ENCODE measurements at places on chromosomes 1 and 21.

DNA sequence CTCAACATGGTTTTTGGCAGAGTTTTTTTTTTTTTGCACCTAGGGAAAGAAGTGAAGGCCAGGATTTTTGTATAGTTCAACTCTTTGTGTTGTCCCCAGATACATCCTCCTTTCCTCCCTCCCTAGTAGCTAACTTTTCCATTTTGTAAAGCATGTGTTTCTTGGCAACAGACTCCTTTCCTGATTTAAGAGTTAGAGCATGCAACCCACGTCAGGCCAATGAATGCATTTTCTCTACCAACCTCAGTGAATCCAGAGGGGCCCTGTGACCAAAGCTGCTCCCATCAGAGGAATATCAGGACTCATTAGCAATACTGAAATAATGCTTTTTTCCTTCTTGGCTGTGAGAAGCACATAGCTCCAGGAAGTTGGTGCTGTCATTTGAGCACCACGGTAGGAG lies 287.2 kb downstream of the LMO4 start:
- DNase-seq = no peak

GRCh38 chr1:159964144-159964543 lies 10.1 kb upstream of the SLAMF9 start:
- DNase-seq = no peak

DNA sequence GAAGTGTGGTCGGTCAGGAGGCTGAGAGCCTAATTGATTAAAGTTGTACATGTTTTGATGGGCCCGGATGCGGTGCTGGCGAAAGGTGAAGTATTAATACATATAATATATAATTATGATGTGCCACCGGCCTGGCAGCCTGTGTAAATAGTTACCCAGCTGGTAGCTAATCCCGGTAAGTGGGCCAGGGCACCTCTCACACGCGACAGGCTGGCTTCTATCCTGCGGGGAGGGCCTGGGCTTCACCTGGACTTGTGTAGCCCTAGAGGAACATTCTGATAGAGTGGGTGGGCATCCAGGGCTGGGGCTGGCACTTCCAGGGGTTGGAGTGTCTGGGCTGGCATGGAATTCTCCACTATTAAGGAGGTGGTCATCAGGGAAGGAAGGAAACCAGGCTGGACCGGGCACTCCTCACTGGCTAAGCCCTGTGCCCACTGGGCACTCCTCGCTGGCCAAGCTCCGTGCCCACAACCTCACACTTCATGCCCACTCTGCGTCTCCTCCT lies 48.3 kb downstream of the IGSF21 start:
- no peak for DNase-seq

GRCh38 chr1:19009126-19009881 lies 52.8 kb upstream of the IFFO2 start:
- DNase-seq = no peak

DNA sequence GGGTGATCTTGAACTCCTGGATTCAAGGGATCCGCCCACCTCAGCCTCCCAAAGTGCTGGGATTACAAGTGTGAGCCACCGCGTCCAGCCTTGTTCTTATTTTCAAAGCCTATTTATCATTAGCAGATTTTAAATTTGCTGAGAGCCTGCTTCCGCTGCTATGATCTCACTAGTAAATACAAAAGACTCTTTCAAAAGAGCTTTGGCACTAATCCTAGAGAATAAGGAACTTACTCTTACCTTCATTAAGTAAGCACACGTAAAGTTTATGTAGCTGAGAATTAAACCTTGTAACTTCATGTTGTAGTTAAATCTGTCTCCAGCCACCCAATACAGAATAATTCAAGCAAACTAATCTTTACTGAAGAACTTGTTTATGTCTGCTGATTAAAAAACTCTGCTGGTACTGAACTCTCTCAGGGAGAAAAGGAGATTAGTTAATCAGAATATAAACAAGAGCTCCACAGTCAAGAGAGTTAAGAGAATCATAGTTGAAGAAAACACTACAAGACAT lies 72.3 kb downstream of the RUSC1 start:
- peak; percentile 20 for DNase-seq

DNA sequence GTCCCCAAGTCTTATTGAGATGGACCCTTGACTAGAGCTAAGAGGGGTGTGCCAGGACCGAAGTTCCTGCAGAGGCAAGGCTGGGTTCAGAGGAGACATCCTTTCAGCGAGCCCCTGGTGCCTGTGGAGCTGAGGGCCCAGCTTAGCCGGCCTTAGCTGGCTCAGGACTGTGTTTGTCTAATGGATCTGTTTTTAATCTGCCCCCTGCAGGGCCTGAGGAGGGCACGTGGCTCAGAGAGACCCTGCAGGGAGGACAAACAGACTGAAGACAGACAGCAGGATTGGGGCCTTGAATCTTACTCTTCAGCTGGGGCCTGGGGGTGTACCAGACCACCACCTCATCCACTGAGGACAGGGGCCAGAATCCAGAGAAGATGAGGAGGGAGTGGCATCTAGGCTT lies 1.6 kb downstream of the CRABP2 start:
- DNase-seq = no peak

DNA sequence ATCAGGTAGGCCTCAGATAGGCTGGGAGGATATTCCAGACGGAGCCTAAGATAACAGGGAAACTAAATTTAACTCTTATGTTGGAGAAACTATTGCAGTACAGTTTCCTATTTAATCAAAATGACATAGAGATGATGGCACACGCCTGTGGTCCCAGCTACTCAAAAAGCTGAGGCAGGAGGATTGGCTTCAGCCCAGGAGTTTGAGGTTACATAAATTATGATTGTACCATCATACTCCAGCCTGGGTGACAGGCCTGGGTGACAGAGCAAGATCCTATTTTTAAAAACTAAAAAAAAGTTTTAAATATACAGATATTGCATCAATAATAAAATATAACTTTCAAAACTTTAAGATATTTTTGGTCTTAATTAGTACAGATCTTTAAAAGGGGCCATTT lies 25.2 kb upstream of the TAL1 start:
- DNase-seq = no peak

- DNase-seq = no peak
Observed at GRCh38 chr1:46677339-46677738, 5.7 kb downstream of the TEX38 start.

DNA sequence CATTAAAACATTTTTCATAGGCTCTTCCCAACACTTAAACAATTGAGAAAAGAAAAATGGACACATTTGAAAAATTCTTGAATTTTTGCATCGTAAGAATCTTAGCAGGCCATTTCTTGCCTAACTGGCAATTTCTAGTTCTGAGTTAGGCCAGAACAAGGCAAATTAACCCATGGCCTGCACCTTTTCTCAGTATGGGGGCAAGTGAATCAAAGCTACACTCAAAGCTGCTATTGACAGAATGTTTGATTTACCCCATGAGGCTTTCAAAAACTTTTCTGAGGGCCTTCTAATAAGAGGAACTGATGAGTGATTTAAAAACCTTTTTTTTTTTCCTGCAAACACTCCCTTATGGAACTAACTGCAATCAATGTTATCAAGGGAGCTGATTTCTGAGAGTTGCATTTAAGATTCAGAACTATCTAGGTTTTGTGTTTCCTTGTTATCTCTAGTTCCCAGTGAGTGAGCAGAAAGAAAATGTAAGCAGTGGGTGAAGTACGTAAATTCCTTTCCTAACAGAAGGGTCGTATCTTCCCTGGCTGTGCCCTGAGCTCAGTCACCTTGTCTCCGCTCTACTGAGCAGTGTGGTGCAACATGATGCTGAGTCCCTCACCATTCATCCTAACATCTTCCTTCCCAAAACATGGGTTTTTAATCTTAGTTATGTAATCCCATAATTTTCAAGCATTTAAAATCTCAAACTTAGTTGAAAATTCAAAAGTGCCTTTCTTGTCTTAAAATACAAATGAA lies 353.7 kb downstream of the DPYD start:
- DNase-seq = no peak

DNA sequence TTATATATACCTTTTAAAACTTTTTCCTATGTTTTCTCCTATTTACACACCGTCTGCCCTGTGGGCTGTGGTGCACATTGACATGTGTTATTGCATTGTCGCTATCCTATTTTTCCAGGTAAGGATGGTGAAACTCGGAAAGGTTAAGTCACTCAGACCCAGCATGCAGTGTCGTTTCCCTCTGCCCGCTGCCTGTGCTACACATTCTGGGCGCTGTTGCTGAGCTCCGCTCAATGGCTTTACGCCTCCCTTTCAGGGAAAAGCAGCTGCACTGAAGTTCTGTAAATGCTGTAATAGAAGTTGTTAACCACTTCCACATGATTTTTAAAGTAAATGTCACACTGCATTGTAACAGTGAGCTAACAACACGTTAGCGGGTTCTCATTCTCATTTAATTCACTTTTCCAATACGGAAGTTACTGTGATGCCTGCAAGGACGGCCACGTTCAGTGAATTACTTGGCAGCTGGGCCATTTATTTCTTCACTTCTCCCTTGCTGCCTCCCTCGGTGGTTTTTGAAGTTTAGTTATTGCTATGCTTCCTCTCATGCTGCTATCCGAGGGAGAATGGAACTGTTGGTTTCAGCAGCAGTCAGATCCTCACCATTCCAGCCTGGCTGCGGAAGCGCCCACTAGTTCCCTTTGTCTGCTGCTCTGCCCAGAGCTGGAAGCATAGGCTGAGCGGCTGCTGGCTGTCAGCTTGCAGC lies 288.7 kb downstream of the SPATA17 start:
- no peak for DNase-seq

Data from midbrain (tissue), 1 donor.